ENCODE measurements at places on chromosomes 11 and 22.

GRCh38 chr11:103550811-103551210 lies 441.6 kb downstream of the DYNC2H1 start:
- DNase-seq, result no peak

GRCh38 chr22:43633631-43634285 lies 178.3 kb downstream of the EFCAB6 start:
- no peak for DNase-seq

DNA sequence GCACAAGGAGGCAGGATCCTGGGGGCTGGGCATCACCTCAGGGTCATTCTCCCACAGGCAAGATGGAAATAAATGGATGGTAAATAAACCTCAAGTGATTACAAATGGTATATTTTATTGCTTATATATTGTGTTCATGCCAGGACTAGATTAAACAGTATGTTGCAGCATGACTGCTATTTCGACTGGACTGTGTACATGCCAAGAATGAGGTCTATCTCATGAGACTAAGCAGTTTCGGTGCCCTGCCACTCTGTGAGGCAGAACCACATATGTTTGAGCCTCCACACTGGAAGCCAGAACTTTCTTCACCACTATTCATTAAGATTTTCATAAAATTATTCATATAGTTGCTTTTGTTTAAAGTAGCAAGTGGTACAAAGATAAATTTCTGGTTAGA lies 140.2 kb downstream of the DDX10 start:
- no peak for DNase-seq

DNA sequence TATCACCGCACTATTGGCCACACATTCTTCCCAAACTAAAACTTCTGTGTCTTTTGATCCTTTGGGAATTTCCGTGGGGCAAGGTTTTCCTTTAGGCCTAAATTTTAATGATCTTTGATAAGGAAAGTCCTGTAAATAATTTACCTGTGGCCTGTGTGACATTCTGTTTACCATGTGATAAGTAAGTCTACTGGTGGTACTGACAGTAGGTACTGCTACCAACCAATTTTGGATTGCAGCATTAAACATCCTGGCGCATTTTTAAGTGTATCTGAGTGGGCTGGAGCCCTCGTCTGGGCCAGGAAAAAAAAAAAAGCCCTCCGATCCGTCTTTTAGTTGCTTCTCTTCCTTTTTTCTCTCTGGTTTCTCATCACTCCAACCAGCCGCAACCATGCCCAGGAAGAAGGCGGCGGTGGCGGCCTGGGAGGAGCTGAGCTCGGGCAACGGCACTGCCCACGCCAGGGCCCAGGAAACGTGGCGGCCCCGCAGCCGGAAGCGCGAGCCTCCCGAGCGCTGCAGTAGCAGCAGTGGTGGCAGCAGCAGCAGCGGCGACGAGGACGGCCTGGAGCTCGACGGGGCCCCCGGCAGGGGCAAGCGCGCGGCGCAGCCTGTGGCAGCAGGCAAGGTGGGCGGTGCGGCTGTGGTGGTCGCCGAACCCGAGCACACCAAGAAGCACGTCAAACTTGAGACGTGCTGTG lies 33.6 kb downstream of the ASRGL1 start:
- DNase-seq, result no peak

DNA sequence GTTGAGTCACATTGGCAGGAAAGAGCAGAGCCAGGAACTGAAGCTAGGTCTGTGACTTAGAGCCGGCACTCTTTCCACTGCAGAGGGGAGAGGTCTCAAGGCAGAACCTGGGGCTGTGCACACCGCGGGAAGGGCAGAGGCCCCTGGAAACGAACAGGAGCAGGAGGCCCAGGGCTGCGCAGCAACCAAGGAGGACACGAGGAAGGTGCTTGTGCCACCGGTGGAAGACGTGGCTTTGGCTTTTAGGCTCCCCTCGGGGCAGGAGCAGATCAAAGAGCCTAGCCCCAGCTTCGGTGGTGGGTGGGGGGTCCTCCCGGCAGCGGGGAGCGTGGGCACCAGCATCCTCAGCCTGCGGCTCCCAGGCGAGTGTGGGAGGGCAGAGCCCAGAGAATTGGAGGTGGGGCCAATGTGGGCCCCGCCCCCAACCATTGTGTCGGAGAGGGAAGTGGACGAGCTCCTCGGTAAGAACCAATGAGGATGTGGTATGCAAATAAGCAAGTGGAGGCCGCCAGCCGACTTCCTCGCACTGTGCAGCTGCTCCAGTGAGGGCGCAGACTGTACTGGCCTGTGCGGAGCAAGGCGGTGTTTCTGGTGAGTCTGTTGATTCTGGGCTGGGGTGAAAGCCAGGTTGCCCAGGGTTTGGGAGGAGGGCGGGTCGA lies at the start of gene CCDC116:
Gene CCDC116 (plus strand): TSS at position 524 of the 659 bp plus-strand sequence. CDS start 422 bp downstream, outside the sequence.
- peak; percentile 92 for DNase-seq

DNA sequence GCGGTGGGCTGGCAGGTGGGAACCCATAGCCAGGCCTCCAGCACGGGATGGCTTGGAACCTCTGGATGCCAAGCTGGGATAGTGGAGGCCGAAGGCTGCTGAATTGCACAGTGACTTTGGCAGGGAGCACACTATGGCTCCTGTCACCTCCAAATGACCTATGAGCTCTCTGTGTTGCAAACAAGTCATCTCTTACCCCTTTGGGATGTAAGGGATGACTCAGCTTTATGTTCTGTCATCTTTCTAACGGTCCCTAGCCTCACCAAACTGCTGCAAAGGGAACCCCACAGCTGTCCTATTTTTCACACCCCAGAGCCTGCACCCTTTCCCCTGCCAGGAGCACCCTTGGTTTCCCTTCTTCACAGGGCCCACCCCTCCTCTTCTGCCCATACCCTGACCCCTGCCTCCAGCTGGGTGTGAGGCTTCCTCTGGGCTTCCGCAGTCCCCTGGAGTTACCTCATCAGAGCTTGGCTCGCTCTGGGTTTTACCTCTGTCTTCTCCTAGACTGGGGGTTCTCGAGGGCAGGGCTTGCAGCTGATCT lies 2.7 kb upstream of the SCUBE1 start:
- DNase-seq, result no peak

DNA sequence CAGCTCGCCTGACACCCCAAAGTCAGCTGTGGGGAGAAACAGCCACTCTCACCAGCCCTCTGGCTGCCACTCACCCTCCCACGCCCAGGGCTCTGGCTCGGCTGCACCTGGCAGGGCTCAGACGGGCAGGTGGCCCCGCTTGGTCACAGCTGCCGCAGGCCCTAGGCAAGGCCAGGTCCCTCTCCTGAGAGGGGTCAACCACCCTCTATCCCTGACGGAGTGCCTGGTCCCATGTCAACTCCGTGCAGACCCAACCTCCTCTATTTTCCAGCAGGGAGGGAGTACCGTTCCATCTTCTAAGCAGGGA lies 1.9 kb downstream of the MAP4K2 start:
- DNase-seq, result no peak

GRCh38 chr11:30740091-30740490 lies 153.9 kb upstream of the MPPED2 start:
- no peak for DNase-seq

DNA sequence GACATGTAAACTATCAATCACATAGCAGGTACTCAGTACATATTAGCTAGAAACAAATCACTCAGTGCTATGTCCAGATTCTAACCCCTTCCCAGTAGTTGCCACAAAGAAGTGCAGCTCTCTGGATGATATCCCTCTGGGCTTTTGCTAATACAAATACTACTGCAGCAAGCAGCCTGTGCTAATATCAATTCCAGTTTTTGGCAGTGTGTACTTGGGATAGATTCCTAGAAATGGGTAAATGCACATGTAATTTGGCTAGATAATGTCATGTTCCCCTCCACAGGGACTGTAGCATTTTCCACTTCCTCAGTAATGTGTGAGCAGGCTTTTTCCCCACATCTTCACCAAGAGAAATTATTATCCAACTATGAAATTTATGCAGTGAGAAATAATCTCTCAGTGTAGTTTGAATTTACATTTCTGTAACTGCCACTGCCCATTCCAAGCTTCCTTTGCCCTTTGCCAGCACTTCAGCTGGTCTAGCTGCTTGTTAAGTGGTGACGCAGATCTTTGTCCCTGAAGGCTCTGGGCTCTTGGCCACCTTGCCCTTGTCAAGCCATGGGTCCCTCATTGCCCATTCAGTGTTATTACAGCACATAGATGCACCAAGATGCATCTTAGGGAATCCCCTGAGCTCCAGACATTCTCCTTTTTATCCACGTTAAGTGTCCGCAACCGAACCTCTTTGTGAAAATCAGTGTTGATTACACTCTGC lies 107.1 kb upstream of the CLPB start:
- no peak for DNase-seq

DNA sequence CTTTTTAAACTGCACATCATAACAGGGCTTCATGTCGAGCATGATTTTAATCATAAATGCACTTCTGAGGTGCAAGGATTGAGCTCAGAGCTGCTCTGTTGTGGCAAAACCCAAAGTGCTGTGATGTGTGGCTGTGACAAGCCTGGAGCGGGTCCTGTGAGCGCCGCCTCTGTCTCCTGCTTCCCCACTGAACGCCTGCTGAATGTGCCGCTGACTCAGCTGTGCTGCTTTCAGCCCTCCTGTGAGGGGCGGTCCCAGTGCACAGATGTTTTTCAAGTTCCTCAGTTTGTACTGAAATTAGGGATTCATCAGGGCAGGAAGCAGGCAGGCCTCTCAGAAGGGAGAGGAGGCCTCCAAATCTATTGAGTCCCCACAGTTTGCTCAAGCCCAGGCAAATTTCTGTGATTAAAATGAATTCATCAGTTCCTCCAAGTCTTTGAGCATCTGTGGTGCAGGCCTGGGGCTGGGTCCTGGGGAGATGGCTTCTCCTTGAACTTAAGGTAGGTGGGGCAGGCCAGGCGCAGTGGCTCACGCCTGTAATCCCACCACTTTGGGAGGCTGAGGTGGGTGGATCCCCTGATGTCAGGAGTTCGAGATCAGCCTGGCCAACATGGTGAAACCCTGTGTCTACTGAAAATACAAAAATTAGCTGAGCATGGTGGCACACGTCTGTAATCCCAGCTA lies 3.0 kb upstream of the GTSE1 start:
- no peak for DNase-seq

- DNase-seq, result no peak
These were observed 29.0 kb upstream of the CREB3L1 start for GRCh38 chr11:46248289-46249102.

GRCh38 chr11:46356924-46357482 lies 9.7 kb downstream of the DGKZ start:
- no peak for DNase-seq

DNA sequence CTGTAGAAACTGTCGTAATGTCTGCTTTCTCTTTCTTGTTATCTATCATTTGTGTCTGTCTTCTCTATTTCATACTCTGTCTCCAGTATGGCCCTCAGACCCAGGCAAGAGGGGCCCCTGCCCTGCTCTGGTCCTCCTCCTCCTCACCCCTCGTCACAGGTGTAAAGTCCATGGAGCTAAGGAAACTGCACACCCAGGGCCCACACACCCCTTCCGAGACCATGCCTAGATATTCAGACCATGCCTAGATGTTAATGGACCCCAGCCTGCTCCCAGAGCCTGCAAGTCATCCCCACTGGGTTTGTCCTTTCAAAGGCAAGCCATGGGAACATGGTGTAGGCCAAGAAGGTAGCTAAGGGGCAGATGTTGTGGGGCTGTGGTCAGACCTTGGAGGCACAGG lies 24.1 kb upstream of the ANO1 start:
- no peak for DNase-seq

DNA sequence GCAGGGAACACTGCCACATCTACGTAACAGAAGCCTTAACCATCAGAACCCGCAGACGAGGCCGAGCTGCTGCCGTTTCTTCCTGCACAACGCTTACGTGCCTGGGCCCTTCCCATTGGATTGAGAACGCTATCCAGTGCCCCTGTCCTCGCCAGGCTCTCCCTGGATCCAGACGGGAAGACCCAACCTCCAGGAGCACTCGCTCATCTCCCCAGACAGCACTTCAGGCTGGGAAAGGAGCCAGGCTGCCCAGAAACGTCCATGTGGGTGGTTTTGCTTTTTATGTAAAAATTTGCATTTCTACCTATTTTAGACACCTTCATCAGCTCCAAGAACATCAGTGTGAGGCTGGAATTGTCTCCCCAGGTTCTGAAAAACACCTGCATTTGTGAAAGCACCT lies 7.3 kb upstream of the CRYBB3 start:
- DNase-seq, result no peak

DNA sequence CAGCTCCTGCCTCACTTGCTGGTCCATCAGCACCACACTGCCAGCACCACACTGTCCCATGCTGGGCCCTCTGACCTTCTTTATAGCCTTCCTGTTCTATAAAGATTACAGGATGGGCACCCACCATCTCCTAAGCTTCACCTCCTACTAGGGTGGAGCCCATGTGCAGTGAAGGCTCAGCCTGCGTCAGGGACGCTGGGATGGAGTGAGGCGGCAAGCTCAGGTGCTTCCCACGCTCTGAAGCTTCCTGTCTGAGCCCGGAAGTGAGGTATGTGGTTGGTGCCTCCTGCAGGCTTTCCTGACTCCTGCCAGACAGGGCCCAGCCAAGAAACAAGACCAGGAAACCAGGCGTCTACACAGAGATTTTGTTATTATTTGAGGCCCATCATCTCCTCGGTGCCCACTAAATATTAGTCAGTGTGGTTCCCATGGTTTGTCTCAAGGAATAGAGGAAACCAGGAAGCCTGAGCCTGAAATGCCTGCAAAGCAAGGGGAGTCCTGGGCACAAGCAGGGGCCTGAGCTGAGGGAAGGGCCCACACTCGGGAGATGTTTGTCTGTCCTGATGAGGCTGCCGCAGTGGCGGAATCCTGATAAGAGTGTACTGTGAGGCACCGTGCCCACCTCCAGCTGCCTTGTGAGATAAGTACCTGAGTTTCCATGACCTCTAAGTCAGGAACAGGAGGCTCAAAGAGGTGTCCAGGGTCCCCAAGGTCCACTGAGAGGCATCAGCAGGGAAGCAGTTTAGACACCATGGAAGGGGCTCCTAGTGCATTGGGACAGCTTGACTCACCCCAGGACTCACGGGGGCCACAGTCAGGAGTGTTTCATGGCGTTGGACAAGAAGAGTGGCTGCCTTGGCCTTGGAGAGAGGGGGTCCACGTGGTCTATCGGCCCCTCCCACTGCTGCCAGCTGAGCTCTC lies 22.0 kb downstream of the RSPH14 start:
- DNase-seq, result no peak

- no peak for DNase-seq
These were observed 31.9 kb downstream of the OTOG start for GRCh38 chr11:17578958-17579357.

GRCh38 chr11:60964801-60965200 lies 6.7 kb upstream of the CD6 start:
- DNase-seq, result no peak

DNA sequence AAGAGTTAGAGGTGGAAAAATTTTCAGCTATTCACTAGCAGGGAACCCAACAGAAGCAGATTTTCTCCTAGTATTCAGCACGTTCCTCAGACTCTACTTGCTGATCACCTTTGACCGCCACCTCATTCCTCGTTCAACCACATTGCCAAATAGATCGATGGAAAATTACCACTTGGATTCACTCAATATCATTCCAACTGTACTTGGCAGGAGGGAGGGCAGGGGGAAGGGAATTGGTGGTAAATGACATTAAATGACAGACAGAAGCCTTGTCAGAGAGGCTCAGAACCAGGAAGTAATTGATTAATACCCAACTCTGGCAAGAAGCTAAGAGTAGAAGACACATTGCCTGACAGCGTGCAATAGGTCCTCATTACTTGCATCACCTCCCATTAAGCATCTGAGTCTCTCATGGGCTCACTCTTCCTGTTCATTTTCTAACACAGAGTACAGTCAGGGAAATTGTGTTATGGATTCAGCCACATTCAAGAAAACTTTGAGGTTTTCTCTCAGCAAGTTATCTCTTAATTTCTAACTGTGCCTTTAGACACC lies 240.5 kb upstream of the FAT3 start:
- no peak for DNase-seq

- DNase-seq, result no peak
These were observed 4.7 kb downstream of the OSBPL5 start for GRCh38 chr11:3160252-3161031.

GRCh38 chr11:100296051-100296679 lies 390.9 kb upstream of the ARHGAP42 start:
- no peak for DNase-seq

Data from SHP77 treated with DMSO at 0.1 percent for 48 hours (cell line).